Foreskin fibroblast (primary cell): ENCODE measurements at places on chromosomes 16 and 17.

DNA sequence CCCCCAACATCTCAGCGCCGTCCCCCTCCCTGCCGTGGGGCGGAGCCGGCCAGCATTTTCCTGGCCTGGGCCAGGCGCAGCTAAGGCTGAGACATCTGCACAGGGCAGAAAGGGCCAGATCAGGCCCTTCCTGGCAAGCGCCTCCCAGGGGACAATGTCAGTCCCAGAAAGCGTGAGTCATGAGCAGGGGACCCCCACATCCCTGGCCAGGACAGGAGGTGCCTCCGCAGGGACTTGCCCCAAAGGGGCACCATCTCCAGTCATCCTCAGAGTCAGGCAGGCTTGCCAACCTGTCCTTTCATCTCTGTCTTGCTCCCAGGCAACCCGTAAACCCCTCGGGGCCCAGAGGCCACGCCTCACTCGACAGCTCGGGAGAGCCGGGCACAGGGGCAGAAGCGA is 43.2 kb downstream of the SOCS1 start:
- DNase-seq: no peak

- no peak for DNase-seq
Observed at GRCh38 chr17:74259667-74260524, 14.1 kb upstream of the DNAI2 start.

DNA sequence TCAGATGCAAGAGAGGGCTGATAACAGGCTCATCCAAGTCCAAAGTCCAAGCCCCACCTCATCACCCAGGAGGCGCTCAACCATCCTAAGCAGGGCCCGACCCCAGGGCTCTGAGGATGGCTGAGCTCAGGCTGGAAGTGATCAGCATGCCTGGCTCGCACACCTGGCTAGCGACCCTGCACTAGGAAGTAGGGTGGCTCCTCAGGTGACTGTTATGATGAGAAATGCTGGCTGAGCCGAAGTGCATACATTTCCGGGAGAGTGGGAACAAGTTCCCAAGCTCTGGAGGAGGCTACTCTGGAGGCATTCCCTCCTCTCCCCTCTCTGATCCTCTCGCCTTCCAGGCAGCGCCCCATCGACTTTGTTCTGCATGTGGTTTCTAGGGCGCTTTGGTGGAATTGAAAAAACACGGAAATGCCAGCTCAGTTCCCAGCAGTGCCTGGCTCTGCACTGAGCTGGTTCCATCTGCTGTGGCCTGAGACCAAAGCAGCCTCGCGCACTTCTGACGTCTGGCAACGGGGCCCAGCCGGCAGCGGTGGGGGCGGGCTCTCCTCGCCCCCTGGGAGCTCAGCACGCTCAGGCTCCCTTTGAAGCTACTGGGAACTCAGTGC is 130.3 kb downstream of the IRF8 start:
- no peak for DNase-seq

- DNase-seq: no peak
Observed at GRCh38 chr16:89880477-89881367, 7.3 kb downstream of the TCF25 start.

- DNase-seq: peak; percentile 25
Observed at GRCh38 chr17:29929006-29929532, 959 bp downstream of the SSH2 start.

DNA sequence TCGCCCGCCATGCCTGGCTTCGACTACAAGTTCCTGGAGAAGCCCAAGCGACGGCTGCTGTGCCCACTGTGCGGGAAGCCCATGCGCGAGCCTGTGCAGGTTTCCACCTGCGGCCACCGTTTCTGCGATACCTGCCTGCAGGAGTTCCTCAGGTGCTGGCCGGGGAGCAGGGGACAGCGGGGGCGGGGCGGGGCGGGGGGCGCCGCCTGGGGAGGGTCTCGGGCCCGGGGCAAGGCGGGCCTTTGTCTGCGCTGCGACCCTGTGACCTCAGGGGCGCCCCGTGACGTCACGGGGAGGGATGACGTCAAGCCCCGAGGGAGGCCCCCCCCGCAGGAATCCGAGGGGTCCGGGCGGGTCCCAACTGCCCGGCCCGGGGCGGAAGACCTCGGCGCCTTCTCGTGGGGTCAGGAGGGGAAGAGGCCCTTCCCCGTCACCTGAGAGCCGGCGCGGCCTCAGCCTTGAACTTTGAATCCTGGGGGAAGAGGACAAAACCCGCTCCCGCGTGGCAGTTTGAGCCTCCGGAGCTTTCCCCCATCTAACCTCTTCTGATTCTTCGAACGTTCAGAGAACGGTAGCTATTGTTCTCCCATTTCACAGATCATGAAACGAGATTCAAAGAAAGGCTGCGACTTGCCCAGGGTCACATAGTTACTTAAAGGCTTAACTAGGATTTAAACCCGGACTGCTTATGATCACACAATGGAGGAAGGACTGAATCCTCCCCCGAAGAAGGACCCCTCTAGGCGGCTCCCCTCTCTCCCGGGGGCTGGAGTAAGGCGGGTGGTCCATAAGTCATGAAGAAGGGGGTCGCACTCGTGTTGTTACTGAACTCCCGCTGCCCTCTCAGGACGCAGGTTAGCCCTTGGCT is 527 bp downstream of the TRAF4 start:
- no peak for DNase-seq

- no peak for DNase-seq
Observed at GRCh38 chr16:87309620-87310525, 7.3 kb downstream of the C16orf95 start.

GRCh38 chr16:56101480-56101879 is 89.8 kb upstream of the GNAO1 start:
- no peak for DNase-seq

- DNase-seq: no peak
Observed at GRCh38 chr17:37671028-37671823, 28.0 kb upstream of the DDX52 start.

DNA sequence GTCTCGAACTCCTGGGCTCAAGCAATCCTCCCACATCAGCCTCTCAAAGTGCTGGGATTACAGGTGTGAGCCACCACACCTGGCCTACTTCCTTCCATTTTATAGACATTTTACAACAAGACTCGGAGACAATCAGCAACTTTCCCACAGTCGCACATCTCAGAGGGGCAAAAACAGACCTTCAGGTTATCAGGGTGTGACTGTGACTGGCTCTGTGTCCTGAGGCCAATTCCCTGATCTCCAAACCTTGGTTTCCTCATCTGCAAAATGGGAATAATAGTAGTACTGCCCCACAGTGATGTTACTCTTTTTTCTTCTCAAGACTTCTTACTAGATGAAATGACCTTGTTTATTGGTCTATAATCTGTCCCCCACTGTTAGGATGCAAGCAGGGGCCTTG is 10.8 kb upstream of the KCNH6 start:
- DNase-seq: no peak

- no peak for DNase-seq
Observed at GRCh38 chr17:4973256-4974114, 5.9 kb upstream of the SPAG7 start.

DNA sequence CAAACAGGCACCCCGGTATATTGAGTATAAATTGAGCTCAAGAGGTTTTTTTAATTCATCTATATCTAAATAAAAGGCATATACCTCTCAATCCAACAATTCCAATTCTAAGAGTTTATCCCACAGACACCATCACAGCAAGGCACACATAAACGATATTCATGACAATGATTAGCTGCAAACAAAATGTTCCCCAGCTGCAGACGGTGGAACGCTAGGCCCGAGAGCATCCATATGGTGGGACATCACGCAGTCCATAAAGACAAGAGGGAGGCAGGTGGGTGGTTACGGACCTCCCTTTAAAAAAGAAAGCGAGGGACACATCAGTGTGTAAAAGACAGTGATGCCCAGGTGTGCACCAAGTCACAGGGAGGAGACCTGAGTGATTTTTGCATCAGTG is 28.1 kb downstream of the MEAK7 start:
- DNase-seq: no peak

- no peak for DNase-seq
Observed at GRCh38 chr17:19996502-19996901, 12.7 kb upstream of the SPECC1 start.
